ENCODE measurements at places on chromosomes 4 and X.

GRCh38 chr4:155748039-155748438 is 10.8 kb upstream of the GUCY1B1 start:
- DNase-seq, result no peak

GRCh38 chr4:145308598-145308997 is 128.2 kb upstream of the OTUD4 start:
- no peak for DNase-seq

- no peak for DNase-seq
Measured at GRCh38 chr4:10371869-10372471, 85.3 kb downstream of the ZNF518B start.

GRCh38 chr4:187903700-187904099 is 91.9 kb upstream of the ZFP42 start:
- DNase-seq, result no peak

DNA sequence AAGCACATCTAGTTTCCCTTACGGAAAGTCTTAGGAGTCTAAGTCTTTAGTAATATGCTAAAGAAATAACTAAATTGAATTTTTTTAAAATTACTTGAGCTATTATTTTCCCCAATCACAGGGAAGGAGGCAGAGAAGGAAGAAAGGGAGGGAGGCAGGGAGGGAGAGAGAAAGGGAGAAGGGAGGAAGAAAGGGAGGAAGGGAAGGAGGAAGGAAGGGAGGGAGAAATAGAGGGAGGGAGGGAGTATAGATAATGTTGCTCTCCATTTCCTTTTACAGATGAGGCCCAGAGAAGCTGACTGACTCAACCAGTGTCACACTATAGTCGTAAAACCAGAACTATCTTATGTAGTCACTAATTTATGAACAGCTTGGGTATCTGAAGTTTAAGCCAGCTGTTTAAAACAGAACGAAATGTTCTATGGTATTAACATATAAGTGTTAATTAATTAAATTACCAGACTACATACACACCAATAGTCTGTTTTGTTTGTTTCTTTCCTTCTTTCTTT is 14.6 kb downstream of the SH3RF1 start:
- no peak for DNase-seq

- DNase-seq, result no peak
Measured at GRCh38 chrX:65783746-65784145, 116.3 kb downstream of the MSN start.

All from right forelimb (tissue), 1 donor.